C1 segment of cervical spinal cord (tissue), 14 donors: ENCODE measurements at places on chromosomes 3 and 15.

- DNase-seq, result no peak
Measured at GRCh38 chr15:31302778-31303725, 23.6 kb upstream of the KLF13 start.

GRCh38 chr3:177041730-177042551, 155.3 kb downstream of the TBL1XR1 start:
- no peak for DNase-seq

DNA sequence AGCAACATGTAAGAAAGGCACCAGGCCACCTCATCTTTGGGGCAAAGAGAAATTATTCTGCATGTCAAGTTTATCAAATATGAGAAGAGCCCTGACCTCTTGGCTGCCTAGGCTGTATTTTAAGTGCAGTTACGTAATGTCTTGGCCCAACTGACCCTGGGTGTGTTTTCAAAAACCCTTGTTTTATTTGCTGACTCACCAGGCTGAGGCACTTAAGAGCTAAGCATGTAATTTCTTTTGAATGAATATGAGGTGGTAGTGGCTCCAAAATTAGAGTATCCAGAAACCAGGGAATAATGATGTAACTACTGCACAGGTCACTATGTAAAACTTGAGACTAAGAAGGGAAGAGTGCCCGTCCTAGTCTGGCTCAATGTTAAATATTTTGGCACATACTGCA, 24.3 kb downstream of the PGPEP1L start:
- DNase-seq, result no peak

- no peak for DNase-seq
Measured at GRCh38 chr15:61013146-61013545, 216.0 kb downstream of the RORA start.

- DNase-seq, result no peak
Measured at GRCh38 chr3:120419797-120420196, 31.0 kb downstream of the FSTL1 start.

- DNase-seq, result no peak
Measured at GRCh38 chr3:197435426-197435825, 120.3 kb downstream of the BDH1 start.

DNA sequence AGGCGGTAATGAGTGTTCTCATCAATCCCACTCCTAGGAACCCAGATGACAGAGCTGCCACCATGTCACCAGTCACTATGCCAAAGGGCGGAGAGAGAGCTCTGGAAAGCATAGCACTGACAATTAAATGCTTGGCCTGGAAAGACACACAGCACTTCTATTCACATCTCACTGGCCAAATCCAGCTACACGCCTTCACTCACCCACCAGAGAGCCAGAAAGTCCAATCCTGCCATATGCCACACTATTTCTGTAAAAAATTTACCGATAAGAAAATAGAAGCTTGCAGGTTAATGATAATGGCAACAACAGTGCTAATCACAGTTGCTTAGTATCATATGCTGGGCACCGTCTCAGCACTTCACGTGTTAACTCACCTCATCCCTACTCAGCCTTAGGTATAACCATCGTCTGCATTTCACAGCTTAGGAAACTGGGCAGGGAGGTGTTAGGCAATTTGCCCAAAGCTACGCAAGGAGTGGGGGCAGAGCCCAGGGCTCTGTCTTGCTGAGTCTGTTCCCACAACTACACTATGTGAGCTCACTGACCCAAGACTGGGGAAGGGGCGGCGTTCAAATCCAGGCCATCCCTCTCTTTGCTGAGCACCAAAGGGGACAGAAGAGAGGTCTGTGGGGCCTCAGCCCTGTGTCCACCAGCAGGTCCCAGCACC, 16.5 kb downstream of the KLHL25 start:
- DNase-seq, result no peak

DNA sequence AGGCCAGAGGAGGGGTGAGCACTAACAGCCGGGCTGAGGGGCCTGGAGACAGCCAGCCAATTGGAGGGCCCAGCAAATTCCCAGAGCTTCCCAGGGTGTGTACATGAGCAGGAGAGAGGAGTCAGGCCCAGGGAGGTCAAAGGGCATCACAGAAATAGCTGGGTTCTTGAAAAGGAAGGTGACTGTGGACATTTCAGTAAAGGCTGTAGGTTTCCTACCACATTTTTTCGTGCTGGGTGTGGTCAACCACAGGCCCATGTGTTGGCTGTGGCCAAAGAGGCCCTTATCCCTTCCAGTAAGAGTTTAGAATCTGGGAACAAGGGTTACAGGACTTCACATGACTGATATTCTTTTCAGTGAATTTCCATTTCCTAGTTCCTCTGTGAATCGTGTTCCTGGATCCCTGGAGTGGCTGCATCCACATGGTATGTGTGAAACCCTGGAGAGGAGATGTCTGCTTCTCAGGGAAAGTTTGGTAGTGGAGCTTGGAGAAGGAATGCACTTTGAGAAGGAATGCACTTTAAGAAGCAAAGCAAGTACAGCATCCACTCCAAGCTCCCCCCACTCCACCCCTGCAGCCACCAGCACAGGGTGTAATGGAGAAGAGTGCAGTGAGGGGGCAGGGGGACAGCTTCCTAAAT, 73.2 kb upstream of the HEG1 start:
- DNase-seq, result no peak
